ENCODE measurements at places on chromosomes 1 and 21.

- peak; percentile 34 for DNase-seq
Observed at GRCh38 chr1:41493117-41493536, 8.6 kb upstream of the EDN2 start.

DNA sequence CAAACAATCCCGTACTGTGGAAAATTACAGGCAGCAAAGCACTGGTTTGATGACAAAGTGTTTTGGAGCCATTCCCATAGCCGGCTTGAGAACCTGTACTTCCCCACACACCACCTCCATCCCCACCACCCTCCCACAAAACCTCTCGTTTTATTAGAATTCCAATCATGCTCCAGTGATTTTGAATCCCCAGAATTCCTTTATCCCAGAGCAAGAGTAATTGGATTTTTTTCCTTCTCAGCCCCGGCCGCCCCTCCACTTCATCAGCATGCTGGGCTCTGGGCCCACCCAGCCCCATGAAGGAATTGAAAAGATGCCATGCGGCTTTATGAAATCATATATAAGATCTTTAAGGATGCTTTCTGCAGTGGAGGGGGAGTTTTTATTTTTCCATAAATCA is 136.6 kb downstream of the OMA1 start:
- no peak for DNase-seq

DNA sequence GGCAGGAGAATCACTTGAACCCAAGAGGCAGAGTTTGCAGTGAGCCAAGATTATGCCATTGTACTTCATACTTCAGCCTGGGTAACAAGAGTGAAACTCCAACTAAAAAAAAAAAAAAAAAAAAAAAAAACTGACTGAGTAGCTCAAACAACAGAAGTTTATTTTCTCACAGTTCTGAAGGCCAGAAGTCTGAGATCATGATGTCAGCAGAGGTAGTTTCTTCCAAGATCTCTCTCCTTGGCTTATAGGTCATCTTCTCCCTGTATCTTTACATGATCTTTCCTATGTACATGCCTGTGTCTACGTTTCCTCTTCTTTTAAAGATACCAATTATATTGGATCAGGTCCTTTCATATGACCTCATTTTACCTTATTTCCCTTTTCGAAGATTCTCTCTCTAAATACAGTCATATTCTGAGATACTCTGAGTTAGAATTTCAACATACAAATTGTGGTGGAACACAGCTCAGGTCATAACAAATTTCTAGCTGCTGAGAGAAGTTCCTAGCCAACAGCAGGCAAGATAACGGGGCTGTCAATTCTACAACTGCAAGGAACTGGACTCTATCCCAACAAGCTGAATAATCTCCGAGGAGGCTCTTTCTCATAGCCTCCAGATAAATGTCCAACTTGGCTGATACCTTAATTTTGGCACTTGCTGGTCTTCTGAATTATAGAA is 187.7 kb upstream of the ADAMTS5 start:
- no peak for DNase-seq

DNA sequence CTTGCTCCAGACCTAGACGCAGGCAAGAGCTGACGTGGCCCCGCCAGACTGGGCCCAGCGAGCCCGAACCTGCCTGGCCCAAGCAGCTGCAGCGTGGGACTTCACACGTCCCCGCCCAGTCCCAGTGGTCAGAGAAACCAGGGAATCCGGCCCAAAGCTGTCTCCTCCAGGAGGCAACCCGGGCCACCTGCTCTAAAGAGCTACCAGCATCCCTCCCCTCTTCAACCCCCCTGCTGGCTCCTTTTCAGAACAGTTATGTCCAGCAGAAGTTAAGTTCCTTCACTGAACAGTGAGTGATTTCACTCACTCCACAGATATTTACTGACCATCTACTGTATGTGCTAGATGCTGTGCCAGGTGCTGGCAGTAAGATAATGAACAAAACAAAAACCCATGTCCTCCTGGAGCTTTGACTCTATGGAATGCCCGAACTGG is 2.1 kb upstream of the EFNA1 start:
- peak; percentile 36 for DNase-seq

DNA sequence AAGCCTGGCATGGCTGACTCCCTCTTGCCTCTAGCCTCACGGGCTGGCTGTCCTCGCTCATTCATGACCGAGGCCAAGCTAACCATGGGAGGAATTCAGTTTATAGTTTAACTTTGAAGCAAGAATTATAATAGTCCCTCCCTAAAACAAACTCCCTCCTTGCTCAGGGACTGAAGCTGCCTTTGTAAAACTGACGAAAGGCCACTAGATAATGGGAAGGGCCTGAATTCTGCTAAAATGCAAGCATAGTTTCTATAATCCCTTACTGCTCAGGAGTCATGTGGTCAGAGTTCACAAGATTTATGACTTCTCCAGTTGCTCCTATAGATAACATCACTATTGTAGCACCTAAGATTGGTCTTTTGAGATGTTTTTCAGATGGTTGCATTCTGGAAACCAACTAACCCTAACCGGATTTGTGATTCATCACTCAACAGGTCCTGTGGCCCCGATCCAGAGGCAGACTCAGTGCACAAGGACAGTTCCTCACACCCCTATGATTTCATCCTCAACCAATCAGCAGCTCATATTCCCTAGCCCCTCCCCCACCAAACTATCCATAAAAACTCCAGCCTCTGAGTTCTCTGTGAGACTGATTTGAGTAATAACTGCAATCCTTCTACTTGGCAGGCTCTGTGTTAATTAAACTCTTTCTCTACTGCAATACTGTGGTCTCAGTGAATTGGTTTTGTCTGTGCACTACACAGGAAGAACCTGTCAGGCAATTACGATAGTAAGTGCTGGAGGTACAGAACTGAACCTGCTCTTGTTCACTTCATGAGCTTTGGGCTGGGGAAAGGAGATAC is 26.4 kb downstream of the HHIPL2 start:
- no peak for DNase-seq

GRCh38 chr1:22772014-22772413 is 61.4 kb downstream of the EPHB2 start:
- DNase-seq, result no peak

DNA sequence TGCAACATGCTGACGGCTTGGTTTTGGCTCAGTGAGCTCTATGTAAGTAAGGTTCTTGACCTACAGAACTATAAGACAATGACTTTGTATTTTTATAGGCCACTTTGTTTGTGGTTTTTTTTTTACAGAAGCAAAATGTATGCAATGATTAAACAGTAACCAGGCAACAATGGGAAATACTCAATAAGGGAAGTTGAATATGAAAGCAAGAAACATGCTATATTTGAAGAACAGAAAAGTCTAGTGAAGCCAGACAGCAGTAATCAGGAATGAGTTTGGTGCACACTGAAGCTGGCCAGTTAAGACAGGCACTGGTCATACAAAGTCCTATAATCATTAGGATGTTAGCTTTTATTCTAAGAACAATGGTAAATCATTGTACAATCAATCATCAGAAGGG is 1926.8 kb downstream of the NCAM2 start:
- DNase-seq, result no peak
